GM19239 (cell line): ENCODE measurements at places on chromosomes 6 and 20.

- no peak for DNase-seq
Measured at GRCh38 chr6:151209071-151209831, 30.5 kb upstream of the AKAP12 start.

DNA sequence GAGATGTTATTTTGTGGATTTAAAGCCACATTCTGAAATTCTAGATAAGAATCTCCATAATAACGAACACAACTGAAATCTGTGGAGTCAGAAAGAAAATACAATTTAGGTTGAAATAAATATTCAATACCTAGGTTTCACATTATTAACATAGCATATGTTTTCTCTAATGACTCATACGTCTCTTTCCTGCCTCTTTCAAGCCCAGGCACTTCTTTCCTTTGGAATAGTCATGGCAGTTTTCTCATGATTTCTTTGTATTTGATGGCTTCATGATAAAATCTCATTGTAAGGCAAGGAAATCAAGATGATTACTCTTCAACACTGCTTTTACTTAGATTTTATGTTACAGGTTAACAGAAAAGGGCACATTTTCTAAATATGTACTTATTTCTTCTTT, 803.7 kb downstream of the PHF3 start:
- DNase-seq: no peak

DNA sequence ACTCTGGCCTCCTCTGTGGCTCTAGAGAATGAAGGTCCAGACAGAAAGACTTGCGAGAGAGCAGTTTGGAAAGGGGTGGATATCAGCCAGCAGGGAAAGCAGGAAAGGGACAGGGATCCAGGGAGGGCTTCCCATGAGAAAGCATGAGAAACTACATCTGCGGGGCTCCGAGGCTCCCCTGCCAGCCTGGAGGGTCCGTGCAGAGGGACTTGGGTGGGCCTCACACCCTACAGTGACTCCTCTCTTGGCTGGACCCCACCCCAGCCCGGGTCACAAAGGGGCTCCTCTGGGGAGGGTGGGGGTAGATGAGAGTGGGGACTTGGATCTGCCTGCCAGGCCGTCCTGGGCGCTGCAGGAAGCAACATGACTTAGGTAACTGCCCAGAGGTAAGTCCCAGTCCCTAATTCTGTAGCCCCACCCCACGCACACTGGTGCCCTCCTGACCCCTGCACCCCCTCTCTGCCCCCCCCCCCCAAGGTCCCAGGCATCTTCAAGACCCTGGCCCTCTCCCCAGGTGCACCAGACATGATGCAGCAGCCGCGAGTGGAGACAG, at the start of gene TMEM239:
Gene TMEM239 (plus strand): TSS at position 335 of the 553 bp plus-strand sequence. CDS start 191 bp downstream, at position 526.
- no peak for DNase-seq

DNA sequence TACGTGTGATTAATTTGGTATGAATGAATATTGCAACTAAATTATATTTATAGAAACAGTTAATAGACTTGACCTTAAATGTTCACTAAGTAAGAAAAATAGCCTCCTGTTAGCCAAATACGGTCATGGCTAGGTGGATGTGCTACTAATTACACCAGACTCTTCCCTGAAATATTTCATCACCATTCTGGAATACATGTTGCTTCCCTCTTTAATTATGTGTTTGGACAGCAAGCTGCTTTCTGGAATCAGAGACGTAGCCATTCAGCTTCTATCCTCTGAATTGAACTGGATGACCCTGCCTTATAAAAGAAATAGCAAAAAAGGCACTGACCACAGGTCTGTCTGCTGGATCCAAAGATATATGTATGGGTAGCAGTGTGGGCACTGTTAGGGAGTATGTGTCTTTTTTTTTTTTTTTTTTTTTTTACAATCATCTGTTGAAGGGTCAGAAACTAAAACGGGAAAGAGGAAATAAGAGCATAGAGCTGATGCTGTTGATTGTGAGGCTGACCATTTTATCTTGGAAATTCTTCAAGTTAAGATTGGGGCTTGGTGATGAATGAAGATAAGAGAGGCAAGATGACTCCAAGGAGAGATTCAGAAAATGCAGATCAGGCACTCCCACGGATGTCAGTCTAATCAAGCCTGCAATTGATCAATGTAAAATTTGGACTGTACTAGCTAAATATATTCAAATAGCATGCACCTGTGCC, 283.2 kb upstream of the HSF2 start:
- no peak for DNase-seq

DNA sequence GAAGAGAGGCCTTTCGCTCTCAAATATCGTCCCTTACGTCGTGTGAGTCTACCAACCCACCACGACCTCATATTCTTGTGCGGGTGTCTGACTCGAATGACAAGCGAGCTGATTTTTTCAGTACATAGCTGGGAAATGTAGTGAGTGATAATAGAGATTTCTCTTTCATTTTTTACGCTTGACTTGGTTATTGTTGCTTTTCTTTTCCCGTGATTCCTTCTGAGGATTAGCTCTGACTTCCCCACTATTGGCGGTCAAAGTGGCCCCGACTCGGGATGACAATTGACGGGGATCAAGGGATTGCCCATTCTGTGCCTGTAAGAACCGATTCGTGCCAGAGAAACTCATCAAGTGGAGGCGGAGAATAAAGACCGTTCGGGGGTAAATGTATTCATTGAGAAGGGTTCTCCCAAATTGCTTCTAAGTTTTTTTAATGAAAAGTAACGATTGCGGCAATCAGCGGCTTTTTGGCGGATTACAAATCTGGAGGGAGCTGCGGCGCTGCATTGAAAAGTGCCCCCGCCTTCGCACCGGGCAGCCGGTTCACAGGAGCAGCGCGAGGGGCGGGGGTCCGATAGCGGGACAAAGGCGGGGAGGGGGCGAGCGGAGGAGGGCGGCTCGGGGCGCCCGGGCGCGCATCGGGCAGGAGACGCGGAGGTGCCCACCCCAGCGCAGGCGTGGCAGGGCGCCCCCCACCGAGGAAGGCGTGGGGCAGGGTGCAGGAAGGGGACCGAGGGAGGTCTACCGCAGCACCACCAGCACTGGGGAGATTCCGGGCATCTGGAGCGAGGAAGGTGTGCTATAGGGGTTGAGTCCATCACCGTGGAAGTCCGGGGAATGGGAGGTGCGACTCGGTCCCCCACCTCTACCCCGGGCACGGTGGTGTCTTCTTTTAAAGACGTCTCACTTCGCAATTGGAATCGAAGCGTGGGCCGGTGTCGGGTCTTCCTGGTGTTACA, 44.5 kb upstream of the OSTM1 start:
- no peak for DNase-seq

DNA sequence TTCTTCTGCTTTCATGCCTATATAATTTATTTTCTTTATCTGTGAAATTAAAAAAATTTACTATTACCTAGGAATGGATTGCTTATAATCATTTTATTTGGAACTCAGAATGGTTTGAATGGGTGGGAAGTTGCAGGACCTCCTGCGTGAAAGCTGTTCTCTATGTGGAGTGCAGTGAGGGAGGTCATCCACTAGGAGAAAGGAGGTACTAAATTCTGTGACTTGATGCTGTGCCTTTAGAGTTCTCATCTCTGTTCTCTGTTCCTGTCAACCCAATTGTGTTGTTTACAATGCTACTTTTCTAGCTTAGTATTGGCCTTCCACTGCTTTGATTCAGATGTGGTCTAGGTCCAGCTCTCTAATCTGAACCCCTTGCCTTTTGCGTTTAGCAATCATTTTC, 65.0 kb upstream of the HIVEP1 start:
- no peak for DNase-seq

DNA sequence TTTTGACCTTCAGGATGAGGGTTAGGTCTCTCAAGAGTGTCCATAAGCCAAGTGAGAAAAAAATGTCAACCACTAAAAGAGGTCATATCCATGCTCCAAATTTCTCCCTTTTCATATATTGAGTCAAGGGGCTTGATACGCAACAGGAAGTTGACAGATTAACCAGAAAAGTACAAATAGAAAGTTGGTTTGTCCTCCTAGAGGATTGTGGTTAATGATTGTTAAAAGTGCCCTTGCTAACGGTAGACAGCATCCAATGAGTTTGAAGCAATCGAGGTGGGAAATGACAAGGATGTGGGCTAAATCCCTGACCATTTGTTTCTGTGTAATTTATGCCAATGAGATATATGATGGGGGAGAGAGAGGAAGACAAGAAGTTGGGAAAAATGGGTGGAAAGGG, 18.1 kb upstream of the HBS1L start:
- DNase-seq: no peak

DNA sequence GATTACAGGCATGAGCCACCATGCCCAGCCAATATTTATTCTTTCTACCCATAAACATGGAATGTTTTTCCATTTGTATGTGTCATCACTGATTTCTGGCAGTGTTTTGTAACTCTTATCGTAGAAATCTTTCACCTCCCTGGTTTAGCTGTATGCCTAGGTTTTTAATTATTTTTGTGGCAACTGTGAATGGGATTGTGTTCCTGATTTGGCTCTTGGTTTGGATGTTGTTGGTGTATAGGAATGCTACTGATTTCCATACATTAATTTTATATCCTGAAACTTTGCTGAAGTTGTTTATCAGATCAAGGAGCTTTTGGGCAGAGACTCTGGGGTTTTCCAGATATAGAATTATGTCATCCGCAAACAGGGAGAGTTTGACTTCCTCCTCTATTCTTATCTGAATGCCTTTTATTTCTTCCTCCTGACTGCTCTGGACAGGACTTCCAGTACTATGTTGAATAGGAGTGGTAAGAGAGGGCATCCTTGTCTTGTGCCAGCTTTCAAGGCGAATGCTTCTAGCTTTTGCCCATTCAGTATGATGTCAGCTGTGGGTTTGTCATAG, 198.6 kb downstream of the ZDHHC14 start:
- DNase-seq: no peak

DNA sequence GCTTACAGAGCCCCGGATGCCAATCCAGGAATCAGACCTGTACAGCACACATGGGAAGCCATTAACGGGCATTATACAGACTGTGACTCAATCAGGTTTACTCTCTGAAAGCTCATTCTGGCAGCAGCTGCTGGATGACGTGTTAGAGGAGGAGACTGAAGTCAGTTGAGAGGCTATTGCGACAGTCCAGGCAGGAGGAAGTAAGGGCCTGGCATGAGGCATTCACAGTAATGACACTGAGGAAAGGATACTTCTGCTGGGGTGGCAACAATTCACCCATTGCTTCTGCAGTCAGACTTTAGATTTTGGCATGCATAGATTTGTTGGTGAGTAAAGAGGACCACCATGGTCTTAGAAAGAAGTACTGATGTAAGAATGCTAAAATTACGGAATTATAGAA, 151.0 kb upstream of the HEY2 start:
- DNase-seq: no peak

GRCh38 chr20:58906894-58907293, 54.4 kb downstream of the GNAS start:
- no peak for DNase-seq

DNA sequence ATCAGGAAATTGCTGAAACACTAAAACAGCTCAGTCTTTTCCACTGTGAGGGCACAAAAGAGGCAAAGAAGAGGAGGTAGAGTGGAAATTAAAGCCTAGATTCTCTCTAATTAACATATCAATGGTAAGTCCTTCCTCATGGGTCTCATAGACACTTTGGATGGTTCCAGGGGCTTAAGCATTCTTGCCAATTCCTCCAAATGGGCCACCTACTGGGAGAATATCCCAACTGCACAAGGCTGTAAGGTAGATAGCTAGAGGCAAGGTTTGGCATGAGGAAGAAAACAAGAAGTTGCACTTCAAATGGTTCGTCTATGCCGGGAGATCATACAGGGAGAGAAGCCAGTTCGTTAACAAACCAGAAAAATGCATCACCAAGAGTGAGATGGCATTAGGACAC, 107.6 kb upstream of the KHDRBS2 start:
- no peak for DNase-seq

DNA sequence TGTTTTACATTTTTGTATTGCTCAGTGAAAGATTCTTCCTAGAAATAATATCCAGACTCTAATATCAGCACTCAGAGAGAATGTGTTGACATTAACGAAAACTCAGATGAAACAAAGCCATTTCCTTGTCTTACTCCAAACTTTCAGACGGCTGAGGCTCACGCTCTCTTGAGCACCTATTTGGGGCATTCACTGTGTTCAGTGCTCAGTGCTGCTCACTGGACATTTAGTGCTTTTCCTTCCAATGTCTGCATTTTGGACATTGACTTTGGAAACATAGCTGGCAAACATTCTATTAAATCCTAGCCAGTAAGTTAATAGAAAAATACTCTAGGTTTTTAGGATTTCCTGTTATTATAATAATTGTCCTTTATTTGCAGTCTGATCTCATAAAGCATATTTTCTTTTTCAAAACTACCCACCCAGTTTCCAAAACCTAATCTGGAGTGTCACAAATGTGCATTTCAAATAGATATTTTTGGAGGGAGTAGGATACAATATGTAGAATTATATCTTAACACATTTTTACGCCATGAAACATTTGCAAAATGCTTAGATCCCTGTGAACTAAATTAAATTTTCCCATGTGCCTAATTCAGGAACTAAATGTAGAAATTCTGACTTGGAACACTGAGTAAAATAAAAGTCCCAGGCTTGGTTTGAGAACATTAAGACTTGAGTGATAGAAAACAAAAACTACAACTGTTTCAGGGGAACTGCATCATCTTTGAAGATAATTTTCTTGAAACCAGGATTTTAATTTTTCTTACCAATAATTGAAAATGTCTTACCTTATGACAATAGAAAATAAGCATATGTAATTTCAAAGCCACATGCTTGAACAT, 91.7 kb upstream of the B3GAT2 start:
- DNase-seq: no peak

- DNase-seq: no peak
Measured at GRCh38 chr6:52209770-52210169, 23.6 kb downstream of the IL17A start.

- no peak for DNase-seq
Measured at GRCh38 chr6:168091381-168092264, 12.6 kb upstream of the FRMD1 start.

DNA sequence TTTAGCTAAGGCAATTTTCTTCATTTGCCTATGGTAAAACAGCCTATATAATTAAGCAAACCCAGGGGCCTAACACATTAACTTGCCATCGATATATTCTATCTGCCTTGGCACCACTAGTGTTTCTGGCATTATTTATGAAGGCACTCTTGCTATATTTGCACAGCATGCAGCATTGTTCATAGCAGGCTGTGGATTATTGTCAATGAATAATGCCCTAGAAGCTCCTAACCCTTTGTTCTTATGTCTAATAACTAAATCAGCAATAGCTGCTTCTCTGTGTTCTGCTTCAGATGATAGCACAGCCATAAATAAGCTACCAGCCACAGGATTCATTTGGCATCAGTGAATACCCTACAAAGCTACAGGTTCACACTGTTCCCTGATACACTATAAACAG, 254.8 kb upstream of the STXBP5 start:
- DNase-seq: no peak

DNA sequence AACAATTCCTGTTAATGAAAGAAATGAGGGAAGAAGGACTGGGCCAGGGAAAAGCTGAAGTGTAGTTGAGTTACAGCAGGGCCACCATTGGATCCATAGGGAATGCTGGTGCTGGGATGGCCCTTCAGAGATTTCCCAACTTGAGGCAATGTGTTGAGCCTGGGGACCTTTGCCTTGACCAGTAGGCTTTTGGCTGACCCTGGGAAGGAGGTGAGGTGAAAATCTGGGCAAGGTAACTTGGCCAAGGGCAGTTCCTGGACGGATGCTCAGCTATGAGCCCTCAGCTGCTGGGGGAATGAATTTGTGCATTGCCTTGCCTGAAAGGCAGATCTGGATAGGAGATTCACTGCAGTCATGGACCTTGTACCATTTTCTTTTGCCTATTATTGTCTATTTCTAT, 20.4 kb downstream of the UTRN start:
- no peak for DNase-seq
